ENCODE measurements at places on chromosomes 5 and 9.

- DNase-seq, result peak; percentile 83
Observed at GRCh38 chr5:173327948-173328843, at the start of gene STC2. Gene STC2, minus strand, starts transcription at chr5:173328414. Its CDS starts 221 bp downstream, at chr5:173328193.

GRCh38 chr5:5183189-5183699 is 43.1 kb downstream of the ADAMTS16 start:
- no peak for DNase-seq

- no peak for DNase-seq
Observed at GRCh38 chr9:13430368-13431221, 151.1 kb upstream of the MPDZ start.

GRCh38 chr9:103397868-103398600 is 402.9 kb downstream of the CYLC2 start:
- no peak for DNase-seq

GRCh38 chr5:179151286-179152118 is 91.3 kb downstream of the ZNF354C start:
- DNase-seq, result no peak

- DNase-seq, result no peak
Observed at GRCh38 chr5:120436996-120437395, 27.1 kb upstream of the PRR16 start.

- no peak for DNase-seq
Observed at GRCh38 chr5:3517348-3517747, 78.3 kb upstream of the IRX1 start.

- no peak for DNase-seq
Observed at GRCh38 chr5:141882594-141883183, 4.5 kb upstream of the PCDH1 start.

DNA sequence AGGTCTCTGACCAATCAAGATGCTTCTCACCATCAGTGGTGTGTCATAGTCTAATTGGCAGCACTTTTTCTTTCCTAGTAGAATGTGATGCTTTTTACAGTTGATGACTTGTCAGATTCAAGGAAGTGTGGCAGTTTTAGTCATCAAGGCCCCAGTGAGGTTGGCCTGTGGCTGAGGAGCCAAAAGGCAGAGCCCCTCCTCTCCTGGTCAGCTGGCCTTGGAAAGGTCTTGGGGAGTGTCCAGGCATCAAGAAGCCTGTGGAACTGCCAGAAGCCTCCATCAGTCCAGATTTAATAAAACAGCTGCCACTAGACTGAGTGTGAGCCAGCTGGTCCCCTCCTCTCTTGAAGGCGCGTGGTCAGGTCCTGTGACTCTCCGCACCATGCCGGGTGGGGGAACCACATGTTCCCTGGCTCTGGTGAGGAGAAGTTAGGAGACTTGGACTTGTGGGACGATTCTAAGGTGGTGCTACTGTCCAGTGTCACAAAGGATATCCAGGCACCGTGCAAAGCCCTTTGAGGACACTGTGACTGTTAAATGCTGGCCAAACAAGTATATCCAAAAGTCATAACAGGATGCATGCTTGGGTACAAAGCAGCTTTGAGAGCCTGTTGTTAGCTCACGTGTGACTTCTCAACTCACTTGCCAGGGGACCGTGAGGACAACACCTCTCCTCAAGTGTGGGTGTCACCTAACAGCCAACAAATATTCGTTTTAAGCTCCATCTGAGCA is 6.1 kb upstream of the ANGPTL2 start:
- peak; percentile 78 for DNase-seq

- no peak for DNase-seq
Observed at GRCh38 chr9:98341157-98342097, 86.0 kb upstream of the TBC1D2 start.

GRCh38 chr5:55856516-55857246 is 5.5 kb downstream of the IL31RA start:
- no peak for DNase-seq

GRCh38 chr5:93578813-93579691 is 2.0 kb downstream of the NR2F1-AS1 start:
- no peak for DNase-seq

GRCh38 chr5:82620957-82621600 is 342.9 kb upstream of the RPS23 start:
- no peak for DNase-seq

- DNase-seq, result peak; percentile 11
Observed at GRCh38 chr5:52469420-52469819, 318.3 kb upstream of the ITGA1 start.

DNA sequence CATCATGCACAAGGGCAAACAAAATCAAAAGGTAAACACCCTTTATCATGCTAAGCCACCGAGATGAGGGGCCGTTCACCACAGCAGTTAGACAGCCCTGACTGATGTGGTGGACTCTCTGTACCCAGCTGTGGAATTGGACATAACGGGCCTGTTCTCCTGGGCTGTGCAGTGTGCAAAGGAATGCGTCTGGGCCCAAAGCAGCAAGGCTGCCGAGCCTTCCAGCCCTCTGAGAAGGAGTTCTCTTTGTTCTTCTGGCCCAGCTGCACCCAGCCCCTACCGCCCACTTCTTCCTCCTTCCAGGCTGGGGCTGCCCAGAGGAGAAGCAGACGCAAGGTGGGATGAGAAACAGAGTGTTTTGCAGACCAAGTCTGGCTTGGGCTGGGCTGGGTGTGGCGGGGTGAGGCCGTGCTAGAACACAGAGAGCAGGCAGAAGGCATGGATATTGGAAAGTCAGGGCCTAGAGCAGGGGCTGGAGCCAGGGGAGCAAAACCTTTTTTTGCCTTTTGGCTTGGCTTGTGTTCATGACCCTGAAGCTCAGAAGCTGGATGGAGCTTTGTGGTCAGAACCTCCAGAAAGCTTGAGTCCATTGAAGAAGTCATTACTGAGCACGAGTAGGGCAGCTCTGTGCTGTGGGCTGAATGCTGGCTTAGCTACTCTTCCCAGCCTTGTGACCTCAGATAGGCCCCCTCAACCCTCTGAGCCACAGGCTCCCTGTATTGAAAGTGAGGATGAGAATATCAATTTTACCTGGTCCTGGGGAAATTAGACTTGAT is 49.8 kb upstream of the SH3PXD2B start:
- DNase-seq, result peak; percentile 28
